ENCODE measurements at places on chromosomes 4 and X.

DNA sequence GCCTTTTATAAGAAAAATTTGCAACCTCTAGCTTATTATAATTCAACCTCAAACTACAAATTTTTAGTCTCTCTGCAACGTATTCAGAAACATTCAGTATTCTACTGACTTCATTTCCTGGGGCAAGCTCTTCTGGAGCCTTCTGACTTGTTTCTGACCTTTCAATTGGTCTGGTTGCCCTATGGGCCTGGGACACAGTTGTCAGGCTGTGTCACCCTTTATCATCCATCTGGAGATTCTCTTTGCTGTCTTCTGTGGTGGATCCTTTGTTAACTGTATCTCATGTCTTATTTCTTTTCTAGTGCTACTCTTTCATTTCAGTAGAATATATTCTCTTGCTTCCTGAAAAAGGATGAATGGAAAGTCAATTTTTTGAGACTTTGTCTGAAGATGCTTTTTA, 55.1 kb upstream of the PGRMC2 start:
- DNase-seq: no peak

DNA sequence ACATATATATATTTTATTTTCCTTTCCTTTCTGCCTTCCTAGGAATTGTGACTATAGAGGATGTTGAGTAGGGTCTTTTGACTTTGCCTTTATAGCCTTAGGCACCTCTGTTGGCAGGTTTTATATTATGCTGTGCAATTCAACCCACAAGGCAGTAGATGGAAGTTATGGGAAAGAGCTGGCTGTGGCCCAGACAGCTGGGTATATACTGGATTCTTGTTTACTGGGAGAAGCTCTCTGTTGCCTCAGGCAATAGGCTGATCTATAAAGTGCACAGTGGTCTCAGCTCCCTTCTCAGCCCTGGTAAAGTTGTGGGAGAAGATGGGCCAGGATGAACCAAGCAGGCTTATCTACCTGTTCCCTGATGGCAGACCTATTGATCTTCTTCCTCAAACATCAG, 342.0 kb downstream of the GBA3 start:
- DNase-seq: no peak

- DNase-seq: no peak
Measured at GRCh38 chrX:104193485-104193884, 27.2 kb downstream of the FAM199X start.

- no peak for DNase-seq
Measured at GRCh38 chr4:165877286-165877685, 4.2 kb downstream of the TLL1 start.

DNA sequence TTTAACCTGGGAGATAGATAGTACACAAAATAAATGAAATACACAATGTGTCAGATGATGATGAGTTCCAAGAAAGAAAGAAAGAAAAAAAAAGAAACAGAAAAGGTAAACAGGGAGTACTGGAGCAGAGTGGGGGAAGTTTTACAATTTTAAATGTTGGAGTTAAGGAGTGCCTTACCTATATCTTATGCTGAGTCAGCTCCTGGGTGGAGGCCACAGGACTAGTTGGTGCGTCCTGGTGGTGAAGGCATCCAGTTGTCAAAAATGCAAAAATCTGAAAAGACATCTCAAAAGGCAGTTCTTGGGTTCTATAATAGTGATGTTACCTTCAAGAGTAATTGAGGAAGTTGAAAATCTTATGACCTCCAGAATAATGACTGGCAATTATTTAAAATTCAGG, 42.4 kb upstream of the MTMR8 start:
- DNase-seq: no peak

GRCh38 chr4:147944249-147944648, 212.4 kb downstream of the ARHGAP10 start:
- no peak for DNase-seq
